ENCODE measurements at places on chromosomes 16 and 17. TPM values are rescaled to one million over a fixed set of nuclear protein-coding genes. Genes with fewer than 3 reads are reported as not detected.
A peak's percentile ranks its signal among the peaks of the same experiment; 100 is the strongest.

Gene KRTAP2-4
- not detected for total RNA-seq

Gene SLC43A2
- total RNA-seq: 38.7 TPM

Gene TNK1
- total RNA-seq: 22.6 TPM

GRCh38 chr16:57264950-57265371 lies 19.5 kb downstream of the PLLP start:
- H3K27me3 ChIP-seq: no peaks in the 10 kb centered on the region
- peak; percentile 80 for DNase-seq
- peak overlapping the region; percentile 82 for H3K27ac ChIP-seq
- no peaks in the 10 kb centered on the region for H3K36me3 ChIP-seq

GRCh38 chr17:56774650-56775049 lies 59.1 kb downstream of the C17orf67 start:
- peaks cover 3% of the 10 kb centered on the region for H3K27me3 ChIP-seq
- H3K4me3 ChIP-seq: no peak overlapping the region
- DNase-seq: no peak
- no peaks in the 10 kb centered on the region for H3K4me1 ChIP-seq
- H3K27ac ChIP-seq: no peak overlapping the region
- H3K36me3 ChIP-seq: no peaks in the 10 kb centered on the region

DNA sequence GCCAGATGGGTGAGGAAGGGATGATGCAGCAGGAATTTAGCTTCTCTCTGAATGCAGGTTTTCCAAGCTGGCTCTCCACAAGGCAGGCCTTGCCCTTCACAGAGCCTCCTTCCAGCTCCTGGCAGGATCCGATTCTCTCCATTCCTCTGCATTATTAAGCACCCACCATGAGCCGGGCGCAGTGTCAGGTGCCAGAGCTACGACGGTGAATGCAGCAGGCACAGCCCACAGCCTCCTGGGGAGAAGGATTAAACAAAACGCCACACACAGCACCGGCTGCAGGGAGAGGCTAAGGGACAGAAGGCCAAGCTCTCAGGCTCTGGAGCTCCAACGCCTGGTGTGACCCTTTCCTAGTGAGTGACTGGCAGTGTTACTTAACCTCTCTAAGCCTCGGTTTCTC lies 7.1 kb upstream of the MT2A start:
- no peak overlapping the region for H3K4me3 ChIP-seq
- no peaks in the 10 kb centered on the region for H3K4me1 ChIP-seq
- H3K36me3 ChIP-seq: no peaks in the 10 kb centered on the region
- DNase-seq: no peak
- H3K27ac ChIP-seq: no peak overlapping the region

GRCh38 chr17:13485327-13485726 lies 116.4 kb downstream of the HS3ST3A1 start:
- H3K27ac ChIP-seq: no peak overlapping the region
- H3K36me3 ChIP-seq: no peaks in the 10 kb centered on the region
- H3K4me1 ChIP-seq: no peaks in the 10 kb centered on the region
- no peak overlapping the region for H3K4me3 ChIP-seq
- H3K27me3 ChIP-seq: no peaks in the 10 kb centered on the region

DNA sequence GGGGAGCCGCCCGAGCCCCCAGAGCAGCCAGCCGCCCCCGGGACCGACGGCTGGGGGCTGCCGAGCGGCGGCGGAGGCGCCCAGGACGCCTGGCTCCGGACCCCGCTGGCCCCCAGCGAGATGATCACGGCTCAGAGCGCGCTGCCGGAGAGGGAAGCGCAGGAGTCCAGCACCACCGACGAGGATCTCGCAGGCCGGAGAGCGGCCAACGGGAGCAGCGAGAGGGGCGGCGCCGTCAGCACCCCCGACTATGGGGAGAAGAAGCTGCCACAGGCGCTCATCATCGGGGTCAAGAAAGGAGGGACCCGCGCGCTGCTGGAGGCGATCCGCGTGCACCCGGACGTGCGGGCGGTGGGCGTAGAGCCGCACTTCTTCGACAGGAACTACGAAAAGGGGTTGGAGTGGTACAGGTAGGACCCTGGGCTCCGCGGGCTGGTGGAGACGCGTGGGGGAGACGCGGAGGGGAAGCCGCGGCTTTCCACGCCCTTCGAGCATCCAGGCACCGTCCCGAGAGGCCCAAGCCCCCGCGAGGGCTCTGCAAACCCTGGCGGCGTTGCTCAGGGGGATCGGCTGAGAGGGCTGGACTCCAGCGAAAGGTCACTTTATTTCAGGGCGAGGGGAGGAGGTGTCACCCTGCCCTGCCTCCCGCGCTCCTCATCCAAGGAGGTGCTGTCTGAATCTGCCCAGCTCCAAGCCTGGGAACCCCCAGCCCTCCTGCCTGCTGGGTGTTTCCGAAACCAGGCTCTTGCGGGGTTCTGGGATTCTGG lies 1.2 kb downstream of the HS3ST4 start:
- no peak for DNase-seq
- peaks cover 40% of the 10 kb centered on the region for H3K27me3 ChIP-seq
- H3K4me3 ChIP-seq: no peak overlapping the region

- H3K4me1 ChIP-seq: no peaks in the 10 kb centered on the region
- H3K27ac ChIP-seq: no peak overlapping the region
- H3K36me3 ChIP-seq: no peaks in the 10 kb centered on the region
- DNase-seq: no peak
- H3K4me3 ChIP-seq: no peak overlapping the region
Observed at GRCh38 chr16:78884204-78884603, 716.3 kb downstream of the MAF start.

DNA sequence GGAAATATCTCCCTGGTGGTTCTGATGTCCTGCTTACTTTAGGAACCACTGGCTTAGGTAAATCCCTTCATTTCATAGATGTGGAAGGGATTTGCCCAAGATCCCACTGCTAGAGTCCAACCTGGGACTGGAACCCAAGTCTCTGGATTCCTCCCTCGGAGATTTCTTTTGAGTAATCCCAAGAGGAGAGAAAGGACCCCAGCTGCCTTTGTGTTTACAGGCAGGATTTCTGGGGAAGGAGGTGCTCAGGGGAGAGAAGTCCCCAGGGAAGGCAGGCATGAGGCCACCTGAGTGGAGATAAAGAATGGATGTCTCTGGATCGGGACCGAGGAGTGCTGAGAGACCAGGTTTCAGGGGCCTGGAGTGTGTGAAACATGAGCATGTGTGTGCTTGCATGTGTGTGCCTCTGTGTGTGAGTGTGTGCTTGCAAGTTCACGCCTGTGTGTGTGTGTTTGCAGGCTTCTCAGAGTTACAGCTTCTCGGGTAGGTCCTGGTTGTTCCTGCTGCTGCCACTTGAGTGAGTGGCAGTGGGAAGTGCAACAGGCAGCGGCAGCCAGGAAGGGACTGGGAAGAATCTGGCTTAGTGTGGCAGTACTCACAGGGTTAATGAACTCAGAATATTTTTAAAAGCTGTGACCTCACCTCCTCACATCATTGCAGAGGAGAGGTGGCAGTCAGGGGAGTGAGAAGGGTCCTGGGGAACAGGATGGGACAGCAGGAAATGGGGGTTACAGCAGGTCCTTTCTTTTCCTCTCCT lies 2.2 kb downstream of the KCNH6 start:
- no peak overlapping the region for H3K4me3 ChIP-seq
- H3K36me3 ChIP-seq: no peaks in the 10 kb centered on the region
- H3K27ac ChIP-seq: no peak overlapping the region
- no peak for DNase-seq
- no peaks in the 10 kb centered on the region for H3K27me3 ChIP-seq

- H3K27me3 ChIP-seq: no peaks in the 10 kb centered on the region
- no peak overlapping the region for H3K4me3 ChIP-seq
- no peak for DNase-seq
- no peaks in the 10 kb centered on the region for H3K36me3 ChIP-seq
Observed at GRCh38 chr16:48505705-48506104, 104.3 kb downstream of the N4BP1 start.

GRCh38 chr17:57600074-57600473 lies 145.0 kb downstream of the CCDC182 start:
- H3K27ac ChIP-seq: no peak overlapping the region
- H3K4me3 ChIP-seq: no peak overlapping the region
- no peaks in the 10 kb centered on the region for H3K27me3 ChIP-seq
- no peaks in the 10 kb centered on the region for H3K36me3 ChIP-seq

GRCh38 chr17:80970044-80970761 lies 21.4 kb upstream of the CHMP6 start:
- no peaks in the 10 kb centered on the region for H3K4me1 ChIP-seq
- H3K27ac ChIP-seq: no peak overlapping the region
- H3K4me3 ChIP-seq: no peak overlapping the region
- H3K27me3 ChIP-seq: peaks cover 4% of the 10 kb centered on the region

GRCh38 chr17:4174556-4174955 lies 31.6 kb downstream of the CYB5D2 start:
- peaks cover 49% of the 10 kb centered on the region for H3K36me3 ChIP-seq
- H3K27me3 ChIP-seq: no peaks in the 10 kb centered on the region
- no peak overlapping the region for H3K4me3 ChIP-seq
- DNase-seq: no peak
- no peak overlapping the region for H3K27ac ChIP-seq

GRCh38 chr17:7177954-7178477 lies 1.2 kb downstream of the ASGR1 start:
- H3K27me3 ChIP-seq: no peaks in the 10 kb centered on the region
- H3K27ac ChIP-seq: no peak overlapping the region
- peak overlapping the region; percentile 24 for H3K4me3 ChIP-seq

All from colonic mucosa (tissue), 4 donors.